ENCODE measurements at places on chromosomes 2 and 18.
A peak's percentile ranks its signal among the peaks of the same experiment; 100 is the strongest.

DNA sequence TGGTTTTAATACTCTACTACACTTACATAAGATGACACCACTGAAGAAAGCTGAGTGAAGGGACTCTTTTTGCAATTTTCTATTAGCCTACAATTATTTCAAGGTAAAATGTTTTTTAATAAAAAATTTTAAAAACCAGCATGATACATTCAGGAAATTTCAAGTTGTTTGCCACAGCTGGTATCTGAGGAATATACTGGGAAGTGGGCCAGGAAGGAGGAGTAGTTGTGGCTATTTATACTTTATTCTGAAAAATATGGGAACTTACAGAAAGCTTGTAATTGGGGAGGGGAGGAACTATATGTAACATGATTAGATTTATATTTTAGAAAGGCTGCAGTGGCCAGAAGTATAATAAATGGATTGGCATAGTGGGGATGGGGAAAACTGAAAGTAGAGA lies 40.8 kb downstream of the WDR35 start:
- DNase-seq: no peak

DNA sequence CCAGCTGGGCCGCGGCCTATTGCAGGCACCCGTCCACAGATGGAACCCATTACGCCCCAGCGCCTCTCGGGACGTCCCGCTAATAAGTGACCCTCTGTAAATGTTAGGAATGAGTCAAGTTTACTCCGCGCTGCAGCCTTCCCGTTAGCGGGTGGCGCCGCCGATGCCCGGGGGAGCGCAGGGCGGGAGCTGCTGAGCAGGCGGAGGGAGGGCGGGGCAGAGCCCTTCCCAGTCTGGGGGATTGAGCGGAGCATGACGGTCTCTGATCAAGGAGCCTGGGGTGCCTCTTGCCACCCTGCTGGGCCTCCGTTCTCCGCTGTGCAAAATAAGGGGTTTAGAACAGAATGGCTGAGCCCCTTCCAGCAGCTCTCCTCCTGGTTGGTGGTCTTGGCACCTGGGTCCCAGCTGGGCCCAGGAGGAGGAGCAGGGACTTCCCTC lies 10.5 kb downstream of the CROCC2 start:
- DNase-seq: peak; percentile 47

DNA sequence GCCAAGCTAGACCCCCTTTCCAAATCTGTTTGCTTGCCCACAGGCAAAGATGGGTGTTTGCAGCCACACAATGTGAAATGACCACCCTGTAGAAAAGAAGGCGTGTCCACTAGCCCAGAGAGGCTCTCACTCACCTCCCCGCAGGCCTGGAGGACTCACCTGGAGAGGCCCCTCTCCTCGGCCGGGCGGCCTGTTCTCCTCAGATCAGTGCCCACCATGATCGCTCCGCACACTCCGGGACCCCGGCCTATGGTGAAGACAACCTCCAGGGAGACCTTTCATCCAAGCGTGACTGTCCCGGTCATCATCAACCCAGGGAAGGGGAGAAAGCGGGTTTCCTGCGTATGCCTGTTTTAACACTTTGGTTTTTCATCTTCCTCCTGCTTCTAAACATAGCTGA lies 328.7 kb upstream of the SALL3 start:
- DNase-seq: no peak

GRCh38 chr2:161905389-161906046 lies 168.5 kb downstream of the DPP4 start:
- peak; percentile 21 for DNase-seq

All from large intestine (tissue), 12 donors.